NCI-H2081 treated with DMSO at 0.1 percent for 48 hours (cell line): ENCODE measurements at places on chromosomes 7 and 10.

DNA sequence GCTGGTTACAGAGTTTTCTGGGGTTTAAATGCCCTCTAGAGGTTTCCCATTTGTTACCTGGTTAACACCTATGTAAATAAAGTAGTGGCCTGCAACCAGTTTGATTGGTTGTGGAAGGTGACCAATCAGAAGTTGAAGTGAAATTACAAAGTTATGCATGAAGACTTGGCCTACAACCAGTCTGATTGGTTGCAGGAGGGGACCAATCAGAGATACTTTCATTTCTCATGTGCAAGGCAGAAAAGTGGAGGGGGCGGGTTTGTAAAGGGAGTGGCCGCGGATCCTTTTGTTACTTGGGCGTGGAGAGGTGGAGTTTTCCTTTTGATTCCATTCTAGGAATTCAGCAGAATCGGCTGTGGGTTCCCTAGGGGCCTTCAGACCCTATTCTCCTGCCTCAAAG lies 80.8 kb downstream of the SEC23IP start:
- DNase-seq: no peak

DNA sequence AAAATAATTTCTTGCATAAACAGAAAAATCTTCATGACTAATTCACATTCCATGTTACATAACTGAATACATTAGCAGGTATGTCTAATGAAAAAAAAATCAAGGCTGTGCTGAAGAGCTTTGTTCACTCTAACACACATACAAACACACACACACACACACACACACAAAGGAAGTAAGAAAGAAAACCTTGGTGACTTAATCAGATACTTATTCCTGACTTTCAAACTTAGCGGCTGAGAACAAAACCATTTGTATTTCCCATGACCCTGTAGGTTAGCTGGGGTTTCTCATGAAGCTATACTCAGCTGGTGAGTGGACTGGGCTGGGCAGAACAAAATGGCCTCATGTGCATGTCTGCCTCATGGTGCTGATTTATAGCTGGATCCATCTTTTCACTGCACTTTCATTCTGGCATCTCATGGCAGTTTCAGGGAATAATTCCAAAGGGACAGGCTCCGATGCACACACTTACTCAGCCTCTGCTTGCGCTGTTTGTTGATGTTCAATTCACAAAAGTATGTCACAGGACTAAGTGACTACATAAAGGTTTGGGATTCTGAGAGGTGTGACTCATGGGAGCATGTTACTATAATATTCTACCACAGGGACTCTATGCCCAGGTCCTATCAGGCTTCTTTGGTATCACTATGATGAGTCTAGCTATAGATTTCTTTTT lies 161.2 kb downstream of the PCLO start:
- no peak for DNase-seq

GRCh38 chr7:107924841-107925504 lies 34.0 kb downstream of the DLD start:
- no peak for DNase-seq

DNA sequence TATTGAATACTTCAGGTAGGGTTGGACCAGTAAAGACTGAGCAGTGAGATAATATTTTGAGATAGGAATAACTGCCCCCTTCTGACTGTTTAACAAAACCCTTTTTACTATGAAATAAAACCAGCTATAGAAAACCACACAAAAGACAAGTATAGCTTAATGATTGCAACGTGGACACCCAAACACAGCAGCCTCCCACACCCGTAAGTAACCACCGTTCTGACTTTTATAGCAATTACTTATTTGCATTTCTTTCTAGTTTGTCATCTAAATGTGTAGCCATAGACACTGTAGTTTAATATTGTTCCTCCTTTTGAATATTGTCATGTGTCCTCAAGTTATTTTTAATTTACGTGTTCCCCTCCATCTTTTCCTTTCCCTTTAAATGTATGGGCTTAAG lies 42.9 kb upstream of the SYPL1 start:
- no peak for DNase-seq

- no peak for DNase-seq
Measured at GRCh38 chr7:111841596-111842205, 279.4 kb upstream of the IMMP2L start.

DNA sequence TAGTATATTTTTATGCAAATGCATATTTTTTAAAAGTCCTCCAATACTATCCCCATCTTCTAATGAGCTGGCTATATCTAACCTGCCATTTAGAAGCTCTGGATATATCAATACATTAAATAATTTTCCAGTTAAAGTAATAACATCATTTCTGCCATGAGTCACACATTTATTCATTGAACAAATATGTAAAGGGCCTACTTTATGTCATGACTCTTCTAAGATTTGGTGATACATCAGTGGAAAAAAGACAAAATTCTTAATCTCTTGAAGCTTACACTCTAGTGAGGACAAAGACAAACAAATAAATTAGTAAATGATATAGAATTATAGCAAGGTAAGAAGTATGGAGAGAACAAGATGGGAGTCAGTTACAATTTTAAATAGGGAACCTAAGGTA lies 716.8 kb upstream of the LRRTM3 start:
- no peak for DNase-seq

- DNase-seq: no peak
Measured at GRCh38 chr7:2014391-2015241, 218.1 kb downstream of the MAD1L1 start.

- DNase-seq: no peak
Measured at GRCh38 chr10:114174695-114175188, 739 bp upstream of the CCDC186 start.

DNA sequence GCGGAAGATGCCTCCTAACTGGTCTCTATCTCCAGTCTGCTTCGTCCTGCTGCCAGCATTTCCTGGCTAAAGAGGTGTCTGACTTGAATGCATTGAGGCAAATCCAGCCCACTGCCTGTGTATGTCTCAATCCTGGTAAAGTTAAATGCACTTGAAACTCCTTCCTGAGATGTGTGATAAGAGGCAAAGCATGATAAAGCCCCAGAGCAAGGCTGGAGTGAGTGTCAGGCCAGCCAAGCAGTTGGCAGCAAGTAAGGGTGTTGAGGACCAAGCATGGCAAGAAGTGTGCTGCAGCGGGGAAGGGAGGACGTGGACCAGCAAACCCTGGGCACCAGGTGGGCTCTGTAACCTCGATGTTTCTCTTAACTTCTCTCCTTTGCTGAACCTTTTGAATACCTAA lies 29.1 kb downstream of the LRRC18 start:
- DNase-seq: no peak

DNA sequence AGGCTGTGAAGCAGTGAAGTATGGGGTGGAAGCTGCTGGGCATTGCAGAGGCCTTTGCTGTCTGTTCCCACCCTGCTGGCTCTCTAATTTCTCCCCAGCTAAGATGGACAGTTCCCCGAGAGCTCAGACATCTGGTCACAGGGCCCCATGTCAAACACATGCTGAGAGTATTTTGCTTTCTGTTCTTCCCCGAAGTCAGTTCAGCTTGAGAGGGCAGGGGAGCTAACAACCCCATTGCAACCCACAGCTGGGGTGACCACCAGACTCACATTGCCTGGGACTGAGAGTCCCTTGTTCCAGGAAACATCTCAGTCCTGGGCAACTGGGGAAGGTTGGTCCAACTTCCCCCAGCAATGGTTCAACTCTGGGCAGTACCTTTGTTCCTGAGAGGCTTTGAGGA lies 52.8 kb downstream of the ABCA13 start:
- DNase-seq: no peak

DNA sequence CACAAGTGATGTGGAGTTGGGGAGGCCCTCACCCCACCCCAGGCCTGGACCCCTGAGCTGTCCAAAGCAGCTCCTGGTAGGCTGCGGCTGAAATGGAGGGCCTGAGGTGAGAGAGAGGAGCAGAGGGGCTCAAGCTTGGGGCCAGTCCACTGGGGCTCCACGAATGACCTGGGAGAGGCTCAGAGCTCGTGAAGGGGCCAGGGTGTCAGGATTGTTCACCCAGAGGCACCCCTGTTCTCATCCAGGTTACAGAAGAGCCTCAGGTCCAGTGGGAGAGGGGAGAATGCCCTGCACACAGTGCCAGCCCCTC lies 102.2 kb upstream of the RET start:
- DNase-seq: no peak

DNA sequence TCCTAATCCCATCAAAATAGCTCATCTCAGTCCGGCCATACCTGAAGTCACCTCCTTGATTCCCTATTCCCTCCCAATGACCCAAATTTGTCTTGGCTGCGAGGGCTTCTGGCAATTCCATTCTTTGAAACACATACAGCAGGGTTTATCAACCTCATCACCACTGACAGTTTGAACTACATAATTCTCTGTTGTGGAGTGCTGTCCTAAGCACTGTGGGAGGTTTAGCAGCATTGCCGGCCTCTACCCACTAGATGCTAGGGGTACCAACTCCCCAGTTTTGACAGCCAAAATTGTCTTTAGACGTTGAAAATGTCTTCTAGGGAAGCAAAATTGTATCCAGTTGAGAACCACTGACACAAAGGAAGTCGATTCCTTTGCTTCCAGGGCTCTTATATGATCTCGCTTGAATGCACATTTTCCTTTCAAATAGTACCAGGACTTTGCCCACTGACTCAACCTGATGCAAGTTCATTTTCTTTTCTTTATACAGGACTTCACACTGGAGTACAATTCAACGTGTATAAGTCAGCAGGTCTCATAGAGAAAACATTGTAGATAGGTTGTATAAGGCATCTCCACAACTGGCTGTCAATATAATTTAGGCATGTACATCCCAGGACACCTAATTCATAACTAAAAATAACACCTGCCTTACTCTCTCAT lies 133.3 kb downstream of the STRA8 start:
- DNase-seq: no peak

GRCh38 chr7:1550005-1550845 lies 5.8 kb downstream of the TMEM184A start:
- no peak for DNase-seq

DNA sequence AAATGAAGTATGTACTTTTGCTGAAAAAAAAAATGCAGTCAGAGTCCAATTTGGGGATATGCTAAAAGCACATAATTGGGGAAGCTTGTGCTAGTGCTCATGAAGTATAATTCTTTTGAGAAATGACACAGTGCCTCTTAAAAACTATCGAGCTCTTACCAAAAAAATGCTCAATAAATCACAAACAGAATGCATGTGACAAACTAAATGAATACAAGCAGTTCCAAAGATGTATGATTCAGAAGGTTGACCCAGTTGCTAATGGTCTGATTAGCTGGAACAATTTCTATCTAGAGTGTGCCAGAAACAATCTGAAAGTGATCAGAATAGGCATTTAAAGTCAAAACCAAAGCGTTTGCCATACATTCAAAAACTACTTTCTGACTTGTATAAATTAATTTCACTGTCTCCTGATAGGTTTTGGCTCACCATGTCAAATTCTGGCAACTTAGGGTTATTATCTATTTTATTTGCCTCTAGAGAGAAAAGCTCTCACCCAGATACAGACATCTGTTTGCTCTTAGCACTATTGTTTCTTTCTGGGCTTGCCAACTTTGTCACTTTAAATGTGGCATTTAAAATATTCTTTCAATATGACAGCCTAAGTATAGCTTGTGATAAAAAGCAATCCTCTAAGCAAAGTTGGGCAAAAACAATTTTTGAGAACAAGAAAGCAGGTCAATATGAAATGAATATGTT lies 114.7 kb upstream of the AHR start:
- DNase-seq: no peak

DNA sequence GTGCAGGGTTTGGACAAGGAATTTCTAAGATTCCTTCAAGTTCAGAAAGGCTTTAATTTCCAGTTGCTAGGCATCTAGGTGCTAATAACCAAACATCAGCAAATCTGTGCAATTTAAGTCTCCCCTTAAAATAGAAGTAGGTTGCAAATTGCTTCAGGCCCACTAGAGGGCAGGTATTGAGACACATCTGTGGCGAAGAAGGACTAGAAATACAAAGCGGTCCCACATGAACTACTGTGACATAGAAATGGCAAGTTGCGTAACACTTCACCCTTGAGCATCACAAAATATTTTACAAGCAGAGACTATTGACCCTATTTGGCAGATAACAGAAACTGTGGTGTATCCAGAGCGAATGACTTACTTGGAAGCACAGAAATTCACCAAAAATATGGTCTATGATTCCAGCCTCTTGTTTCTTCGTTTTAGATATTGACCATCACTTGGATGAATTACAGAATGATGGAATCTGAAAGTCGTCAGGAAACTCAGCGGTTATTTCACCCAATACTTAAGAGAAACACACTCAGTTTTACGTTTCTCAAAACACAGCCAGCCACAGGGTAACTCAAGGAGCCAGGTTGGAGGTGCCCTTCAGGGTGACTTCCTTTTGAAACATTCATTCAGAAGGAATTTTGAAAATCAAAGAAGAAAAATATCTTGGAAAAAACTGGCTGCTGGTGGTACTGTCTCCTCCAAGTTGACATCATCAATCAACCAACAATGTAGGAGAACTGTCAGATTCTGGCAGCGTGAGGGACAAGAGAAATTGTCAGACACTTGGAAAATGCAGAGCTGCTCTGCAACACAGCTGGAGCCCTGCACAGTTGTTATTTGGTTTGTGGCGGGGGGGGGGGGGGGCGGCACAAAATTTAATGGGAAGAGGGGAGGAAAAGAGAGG lies 256.3 kb upstream of the MINDY3 start:
- no peak for DNase-seq
